Epithelial cell of proximal tubule (primary cell): ENCODE measurements at places on chromosomes 3 and 15.

GRCh38 chr3:46423588-46423987, 16.5 kb downstream of the CCRL2 start:
- DNase-seq: peak; percentile 59

- DNase-seq: no peak
Measured at GRCh38 chr3:73556520-73557372, 68.0 kb downstream of the PDZRN3 start.

- DNase-seq: no peak
Measured at GRCh38 chr15:44394062-44394461, 33.4 kb upstream of the CTDSPL2 start.

DNA sequence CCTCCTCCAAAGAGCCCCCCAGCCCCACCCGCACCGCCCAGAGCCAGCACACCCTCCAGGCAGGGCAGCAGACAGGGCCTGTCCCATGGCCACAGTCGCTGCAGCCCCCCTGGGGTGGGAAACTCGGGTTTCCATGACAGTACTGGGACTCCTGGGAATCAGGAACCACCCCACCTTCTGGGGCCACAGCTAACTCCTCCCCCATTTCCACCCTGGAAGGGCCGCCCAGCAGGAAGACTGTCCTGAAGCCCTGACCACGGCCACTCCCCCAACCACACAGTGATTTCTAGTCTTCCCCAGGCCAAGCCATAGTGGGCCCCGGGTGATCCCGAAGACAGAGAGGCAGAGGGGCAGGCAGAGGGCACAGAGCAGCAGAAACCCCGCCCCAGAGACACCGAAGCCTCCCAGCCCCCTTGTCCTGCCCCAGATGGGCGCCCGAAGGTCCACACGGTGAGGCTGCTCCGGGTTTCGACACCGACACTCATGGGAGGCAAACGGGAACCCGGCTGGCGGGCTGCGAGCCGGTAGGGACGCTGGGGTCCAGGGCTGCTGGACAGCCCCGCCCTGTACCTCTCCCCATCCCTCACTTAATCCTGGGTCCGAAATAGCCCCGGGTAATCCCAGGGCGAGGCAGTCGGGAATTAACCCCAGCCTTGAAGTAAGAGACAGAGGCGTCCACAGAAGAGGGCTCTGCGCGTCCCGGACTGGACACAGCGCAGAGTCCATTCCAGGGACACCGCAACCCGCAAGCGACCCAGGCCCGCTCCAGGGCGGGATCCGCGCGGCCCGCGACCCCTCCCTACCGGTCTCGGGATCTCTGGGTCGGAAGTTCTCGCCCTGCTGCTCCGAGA, 138.4 kb downstream of the NUP210 start:
- DNase-seq: no peak

- DNase-seq: no peak
Measured at GRCh38 chr15:61227950-61228936, 859 bp downstream of the RORA start.

DNA sequence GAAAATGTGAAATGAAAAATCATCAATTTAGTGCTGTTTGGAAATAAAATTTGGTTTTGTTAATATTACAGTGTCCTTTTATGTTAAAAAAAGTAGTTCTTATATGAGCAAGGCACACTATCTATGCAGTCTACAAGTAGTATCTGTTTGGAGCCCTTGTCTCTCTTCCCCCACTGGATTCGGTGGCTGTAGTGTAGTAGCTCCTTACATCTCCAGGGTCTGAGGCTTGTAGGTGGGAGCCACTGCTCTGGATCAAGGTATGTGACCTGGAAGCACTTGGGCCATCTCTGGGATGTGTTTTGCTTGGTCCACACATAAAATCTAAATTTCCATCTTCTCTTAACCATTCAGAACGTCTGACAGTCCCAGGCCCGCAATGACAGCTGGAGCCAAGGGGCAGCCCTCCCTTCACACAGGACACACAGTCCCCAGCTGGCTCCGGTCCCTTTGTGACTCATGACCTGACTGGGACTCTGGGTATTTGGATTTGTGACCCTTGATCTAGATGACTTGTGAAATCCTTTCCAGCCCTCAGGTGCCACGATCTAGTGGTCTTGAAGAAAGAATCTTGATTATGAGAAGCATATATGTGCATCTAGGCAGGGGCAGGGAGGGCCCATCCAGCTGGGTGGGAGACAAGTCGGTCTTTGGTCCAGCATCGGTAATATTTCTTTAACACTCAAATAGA, 80.0 kb downstream of the USP13 start:
- DNase-seq: no peak

- DNase-seq: no peak
Measured at GRCh38 chr15:56371495-56372147, 6.4 kb downstream of the TEX9 start.

DNA sequence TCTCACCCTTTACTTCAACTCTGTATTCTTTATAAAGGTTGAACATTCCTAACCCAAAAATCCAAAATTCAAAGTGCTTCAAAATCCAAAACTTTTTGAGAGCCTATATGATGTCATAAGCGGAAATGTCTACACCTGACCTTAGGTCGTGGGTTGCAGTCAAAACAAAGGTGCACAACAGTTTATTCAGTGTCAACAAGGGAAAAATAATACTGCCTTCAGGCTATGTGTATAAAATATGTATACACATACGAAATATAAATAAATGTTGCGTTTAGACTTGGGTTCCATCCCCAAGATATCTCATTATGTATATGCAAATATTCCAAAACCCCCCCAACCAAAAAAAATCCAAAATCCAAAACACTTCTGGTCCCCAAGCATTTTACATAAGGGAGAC, 90.9 kb downstream of the STAG1 start:
- DNase-seq: no peak

DNA sequence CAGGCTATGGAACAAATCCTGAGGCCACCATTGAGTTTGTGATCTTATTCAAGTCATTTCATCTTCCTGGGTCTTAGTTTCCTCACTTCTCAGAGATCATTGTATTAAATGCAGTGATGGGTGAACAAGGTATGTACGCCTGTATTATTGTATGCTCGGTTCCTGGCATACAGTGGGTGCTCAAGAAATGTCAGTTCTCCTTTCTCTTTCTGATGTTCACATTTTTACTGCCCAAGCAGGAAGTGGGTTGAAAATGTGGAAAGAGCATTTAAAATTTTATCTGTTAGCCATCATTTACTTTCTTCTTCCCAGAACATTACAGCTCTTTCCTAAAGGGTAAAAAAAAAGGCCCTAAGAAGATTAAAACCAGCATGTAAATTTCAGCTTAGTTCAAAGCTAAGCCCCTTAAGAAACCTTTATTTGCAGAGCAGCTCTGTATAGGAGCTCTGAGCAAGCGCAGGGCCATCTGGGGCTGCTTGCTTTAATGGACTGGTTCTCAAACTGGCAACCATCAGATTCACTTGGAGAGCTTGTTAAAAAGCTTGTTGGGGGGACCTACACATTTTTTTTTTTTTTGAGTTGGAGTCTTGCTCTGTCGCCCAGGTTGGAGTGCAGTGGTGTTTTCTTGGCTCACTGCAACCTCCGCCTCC, 179.4 kb downstream of the CHST2 start:
- DNase-seq: no peak

DNA sequence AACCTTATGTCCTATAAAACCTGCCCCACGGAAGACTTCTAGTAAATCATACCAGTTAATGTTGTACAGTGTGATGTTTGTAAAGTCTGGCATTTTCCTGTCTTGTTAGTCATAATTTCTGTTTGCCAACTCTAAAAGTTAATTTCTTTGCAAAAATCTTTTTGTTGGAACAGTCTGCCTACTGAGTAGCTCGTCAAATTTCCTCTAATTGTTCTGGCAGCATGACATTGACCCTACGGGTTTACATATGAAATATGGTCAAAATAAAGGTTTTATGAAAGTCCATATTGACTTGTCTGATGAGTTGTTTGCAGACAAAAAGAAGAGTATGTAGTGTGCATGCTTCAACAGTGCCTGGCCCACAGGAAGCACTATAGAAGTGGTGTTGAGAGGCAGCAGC, 79.8 kb upstream of the SOX2 start:
- DNase-seq: no peak
